ENCODE measurements at places on chromosomes 2 and 18.

DNA sequence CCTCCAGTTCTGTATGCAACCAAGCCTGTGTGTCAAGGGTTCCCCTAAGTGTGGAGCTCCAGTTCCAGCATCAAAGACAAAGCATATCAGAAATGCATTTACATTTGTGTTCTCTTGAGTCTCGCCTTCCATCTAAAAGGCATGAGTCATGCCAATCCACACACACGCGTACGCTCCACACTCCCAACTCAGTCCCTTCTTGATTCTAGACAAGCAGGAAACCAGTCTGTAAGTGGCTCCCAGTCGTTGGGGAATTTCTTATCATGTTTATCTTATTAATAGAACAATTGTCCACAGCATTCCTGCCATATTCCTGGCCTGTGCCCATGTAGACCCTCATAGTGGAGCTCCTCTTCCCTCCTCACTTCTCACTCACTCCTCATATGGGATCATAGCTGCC is 86.4 kb upstream of the SLC35G4 start:
- DNase-seq: no peak

DNA sequence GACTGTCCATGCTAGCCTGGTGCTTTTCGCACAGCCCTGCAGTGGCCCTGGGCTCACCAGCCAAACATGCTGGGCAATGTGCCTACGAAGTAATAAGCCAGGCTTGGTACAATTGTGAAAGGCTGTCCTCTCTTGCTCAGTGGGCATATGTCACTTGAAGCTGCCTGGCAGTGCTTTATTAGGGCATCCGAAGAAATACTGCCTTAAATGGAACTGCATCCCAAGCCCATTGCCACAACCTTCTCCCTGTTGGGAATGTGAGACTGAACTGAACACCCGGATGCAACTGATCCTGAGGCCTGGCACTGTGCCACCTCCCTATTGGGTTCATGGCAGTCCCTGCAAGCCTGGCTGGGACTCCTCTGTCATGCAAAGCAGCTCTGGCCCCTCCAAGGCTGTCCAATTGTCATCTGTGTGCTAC is 15.9 kb downstream of the CAPG start:
- no peak for DNase-seq

GRCh38 chr2:60488291-60488690 is 65.2 kb downstream of the BCL11A start:
- DNase-seq: no peak

- no peak for DNase-seq
These were observed 287.2 kb downstream of the CDH19 start for GRCh38 chr18:66316701-66317100.

DNA sequence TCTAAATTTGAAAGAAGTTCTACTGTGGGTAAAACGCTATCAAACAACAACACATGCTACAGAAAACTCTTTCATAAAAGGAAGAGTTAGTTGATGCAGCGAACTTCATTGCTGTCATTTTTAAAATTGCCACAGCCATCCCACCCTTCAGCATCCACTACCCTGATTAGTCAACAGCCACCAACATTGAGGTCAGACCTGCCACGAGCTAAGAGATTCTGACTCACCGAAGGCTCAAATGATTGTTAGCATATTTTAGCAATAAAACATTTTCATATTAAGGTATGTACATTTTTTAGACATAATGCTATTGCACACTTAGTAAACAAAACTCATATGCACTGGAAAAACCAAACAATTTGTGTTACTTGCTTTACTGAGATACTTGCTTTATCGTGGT is 347.1 kb downstream of the CLIP4 start:
- DNase-seq: no peak

- no peak for DNase-seq
These were observed 9.2 kb downstream of the NMI start for GRCh38 chr2:151280271-151280670.

- no peak for DNase-seq
These were observed 104.5 kb downstream of the GPD2 start for GRCh38 chr2:156540706-156541105.

- peak; percentile 85 for DNase-seq
These were observed 86.9 kb downstream of the LIMS1 start for GRCh38 chr2:108621087-108621559.

GRCh38 chr2:23635442-23636340 is 250.7 kb downstream of the KLHL29 start:
- no peak for DNase-seq

GRCh38 chr2:230690439-230690838 is 22.2 kb upstream of the CAB39 start:
- DNase-seq: no peak

- DNase-seq: no peak
These were observed 14.5 kb upstream of the ERMN start for GRCh38 chr2:157339965-157340655.

GRCh38 chr2:166090908-166091307 is 36.9 kb downstream of the SCN1A start:
- no peak for DNase-seq

DNA sequence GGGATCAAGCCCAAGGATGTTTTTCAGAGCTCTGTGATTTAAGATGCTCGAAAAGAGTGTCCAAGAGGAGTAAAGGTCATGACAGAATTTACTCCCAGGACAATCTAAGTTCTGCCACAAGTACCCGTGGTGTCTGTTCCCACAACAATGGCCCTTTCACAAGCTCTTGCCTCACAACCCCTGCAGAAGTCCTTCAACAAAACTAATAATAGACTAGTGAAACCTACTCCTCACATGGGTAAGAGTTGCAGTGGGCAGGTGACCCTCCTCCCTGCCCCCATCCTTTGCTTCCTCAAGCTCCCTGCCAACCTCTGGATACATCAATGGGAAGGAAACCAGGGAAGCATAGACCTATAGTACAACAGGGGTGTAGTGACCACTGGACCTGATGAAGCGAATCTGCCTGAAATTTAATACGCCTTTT is 34.9 kb downstream of the PTCD3 start:
- no peak for DNase-seq

- DNase-seq: no peak
These were observed 40.1 kb upstream of the PTH2R start for GRCh38 chr2:208366215-208367127.

DNA sequence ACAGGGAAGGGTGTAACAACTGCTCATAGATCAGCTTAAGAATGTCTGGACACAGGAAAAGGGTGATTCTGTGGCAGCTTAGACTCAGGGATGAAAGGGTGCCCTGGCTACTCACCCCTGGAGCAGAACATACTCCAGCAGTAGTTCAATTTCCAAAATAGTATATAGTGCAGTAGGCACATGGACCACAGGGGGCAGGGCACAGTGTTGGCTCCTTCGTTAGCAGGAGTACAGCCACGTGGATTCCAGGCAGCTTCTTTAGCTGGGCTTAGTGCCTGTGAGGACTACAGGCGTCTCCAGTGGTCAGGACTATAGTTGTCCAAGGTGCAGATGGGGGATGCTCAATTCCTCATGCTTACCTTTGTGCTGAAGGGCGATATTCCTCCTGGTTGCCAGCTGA is 277.5 kb upstream of the DDX18 start:
- DNase-seq: no peak

DNA sequence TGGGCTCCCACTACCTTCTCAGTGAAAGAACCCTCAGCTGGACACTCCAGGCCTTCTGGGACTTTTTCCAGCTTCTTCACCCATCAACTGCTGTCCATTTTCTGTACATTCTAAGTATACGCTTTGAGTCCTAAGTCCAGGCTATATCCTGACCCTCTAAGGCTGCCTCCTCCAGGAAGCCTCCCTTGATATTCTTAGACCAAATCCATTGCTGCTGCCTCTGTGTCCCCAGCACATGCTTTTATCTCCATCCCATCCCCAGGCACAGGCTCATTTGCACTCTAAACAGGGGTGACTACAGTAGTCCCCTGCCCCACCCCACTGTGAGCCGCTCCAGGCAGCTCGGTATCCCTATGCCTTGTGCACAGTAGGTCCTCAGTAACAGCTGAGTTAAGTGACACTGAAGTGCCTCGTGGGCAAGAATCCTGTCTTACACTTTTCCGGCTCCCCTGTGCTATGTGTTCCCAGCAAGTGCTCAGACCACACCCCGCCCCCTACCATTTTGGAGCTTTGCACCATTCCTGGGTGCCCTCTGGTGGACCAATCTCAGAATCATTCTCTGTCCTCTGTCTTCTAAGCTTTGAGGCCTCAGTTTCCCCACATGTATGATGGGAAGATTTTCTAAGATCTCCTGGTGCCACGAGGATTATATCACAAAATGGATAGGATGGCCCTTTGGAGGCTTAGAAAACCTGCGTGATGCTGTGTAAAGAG is 34.9 kb downstream of the EMX1 start:
- DNase-seq: no peak

- no peak for DNase-seq
These were observed 210.9 kb downstream of the NDUFA10 start for GRCh38 chr2:239814116-239814860.

GRCh38 chr2:66031236-66031635 is 403.7 kb upstream of the MEIS1 start:
- no peak for DNase-seq

DNA sequence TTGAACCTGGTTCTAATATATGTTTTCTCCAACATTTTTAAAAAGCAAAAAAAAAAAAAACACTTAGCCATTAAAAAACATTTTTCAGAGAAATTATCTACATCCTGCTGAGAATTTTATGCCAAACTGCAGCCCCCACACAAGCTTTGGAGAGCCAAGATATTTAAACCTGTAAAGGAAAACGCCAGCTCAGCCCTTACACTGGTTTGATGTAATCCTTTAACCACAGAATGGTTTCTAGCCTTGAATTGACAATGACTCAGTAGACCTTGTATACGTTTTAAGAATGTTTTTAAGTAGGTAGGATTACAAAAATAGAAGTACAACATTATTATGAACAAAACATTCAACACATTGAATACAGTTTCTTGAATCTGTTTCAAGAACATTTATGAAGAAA is 113.6 kb downstream of the BABAM2 start:
- DNase-seq: no peak

DNA sequence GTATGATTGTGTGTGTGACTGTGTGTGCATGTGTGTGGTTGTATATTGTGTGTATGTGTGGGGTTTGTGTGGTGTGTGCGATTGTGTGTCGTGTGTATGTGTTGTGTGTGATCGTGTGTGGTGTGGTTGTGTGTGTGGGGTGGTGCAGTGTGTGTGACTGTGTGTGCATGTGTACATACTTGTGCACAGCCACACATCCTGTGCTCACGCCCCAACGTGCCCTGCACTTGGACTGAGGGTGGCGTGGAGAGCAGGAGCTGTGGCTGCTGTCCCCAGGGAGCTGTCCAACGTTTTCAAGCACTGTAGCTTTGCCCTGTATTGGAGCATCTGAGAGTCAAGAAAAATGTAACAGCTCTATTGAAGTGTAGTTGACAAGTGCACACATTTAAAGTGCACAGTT is 243.2 kb upstream of the HDAC4 start:
- no peak for DNase-seq

Measured in CD4-positive, alpha-beta T cell treated with Interferon alpha-2 for 1 hour (primary cell).